MCF 10A (cell line): ENCODE measurements at places on chromosomes 1 and 21. TPM values are rescaled to one million over a fixed set of nuclear protein-coding genes. Genes with fewer than 3 reads are reported as not detected.

GRCh38 chr1:113991467-113991997 lies 12.3 kb downstream of the OLFML3 start:
- H3K36me3 ChIP-seq, result no peaks in the 10 kb centered on the region
- H3K4me3 ChIP-seq, result no peak overlapping the region
- H3K27me3 ChIP-seq, result no peaks in the 10 kb centered on the region
- no peaks in the 10 kb centered on the region for H3K4me1 ChIP-seq

The OLFML3 gene
- 0.20 and 0.30 TPM in 2 replicates for total RNA-seq

DNA sequence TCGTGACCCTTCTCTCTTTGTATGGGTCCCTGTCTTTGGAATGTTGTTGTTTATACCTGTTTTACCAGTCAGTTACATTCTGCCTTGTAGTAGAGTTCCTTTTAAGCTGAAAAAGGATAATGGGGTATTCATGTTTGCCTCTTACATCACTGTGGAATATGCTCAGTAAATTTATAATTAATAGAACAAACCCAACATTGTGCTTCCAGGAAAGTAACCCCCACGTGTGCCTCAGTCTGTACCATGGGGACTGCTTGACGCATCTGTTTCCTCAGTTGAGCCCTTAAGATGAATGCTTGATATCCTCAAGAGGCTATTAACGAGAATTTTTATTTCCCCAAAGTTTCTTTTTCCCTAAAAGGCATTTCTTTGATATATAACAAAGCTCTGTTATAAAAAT lies 73.4 kb downstream of the ST6GALNAC3 start:
- no peaks in the 10 kb centered on the region for H3K36me3 ChIP-seq
- H3K27ac ChIP-seq, result no peak overlapping the region
- DNase-seq, result no peak

DNA sequence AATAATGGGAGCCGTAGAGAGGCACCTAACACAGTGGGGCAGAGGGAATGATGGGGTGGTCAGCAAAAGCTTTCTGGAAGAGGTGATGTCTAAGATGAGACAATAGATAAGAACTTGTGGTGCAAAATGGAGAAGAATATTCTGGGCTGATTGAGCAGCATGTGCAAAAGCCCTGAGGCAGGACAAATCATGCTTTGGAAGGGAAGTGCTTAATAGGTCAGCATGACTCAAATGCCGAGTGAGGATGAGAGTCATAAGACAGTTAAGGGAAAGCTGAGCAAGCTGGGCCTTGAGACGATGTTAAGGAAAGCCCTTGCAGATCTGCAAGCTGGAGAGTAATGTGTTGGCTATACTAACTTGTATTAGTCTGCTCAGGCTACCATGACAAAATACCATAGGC lies 37.3 kb upstream of the ASB17 start:
- peak overlapping the region; percentile 11 for H3K27ac ChIP-seq
- DNase-seq, result peak; percentile 49
- H3K4me3 ChIP-seq, result no peak overlapping the region
- H3K4me1 ChIP-seq, result peaks cover 26% of the 10 kb centered on the region

- no peak overlapping the region for H3K27ac ChIP-seq
- no peaks in the 10 kb centered on the region for H3K36me3 ChIP-seq
- DNase-seq, result no peak
- H3K4me1 ChIP-seq, result peaks cover 11% of the 10 kb centered on the region
- no peaks in the 10 kb centered on the region for H3K27me3 ChIP-seq
Measured at GRCh38 chr1:205247130-205247921, 19.6 kb downstream of the TMCC2 start.

DNA sequence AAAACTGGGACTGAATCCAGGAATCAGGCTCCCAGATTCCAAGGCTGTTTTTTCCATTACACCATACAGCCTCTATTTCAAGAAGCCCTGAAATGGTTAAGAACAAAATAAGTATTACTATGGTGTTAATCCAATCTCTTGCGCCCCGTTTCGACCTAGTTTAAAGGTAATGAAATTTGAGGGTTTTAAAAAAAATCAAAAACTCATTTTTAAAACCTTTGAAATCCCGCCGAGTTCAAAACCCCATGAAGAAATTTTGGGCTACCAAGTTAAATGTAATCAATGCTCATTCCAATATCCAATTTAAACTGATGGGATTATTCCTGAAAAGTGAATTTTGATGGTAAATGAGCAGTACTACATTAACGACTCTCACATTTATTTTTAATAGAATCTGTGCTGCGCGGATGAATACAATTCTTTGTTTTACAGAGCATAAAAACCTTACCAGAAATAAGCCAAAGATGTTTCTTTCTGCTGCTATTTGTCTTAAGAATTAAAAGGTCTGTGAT lies 767 bp upstream of the EGLN1 start:
- peak overlapping the region; percentile 87 for H3K27ac ChIP-seq
- no peaks in the 10 kb centered on the region for H3K36me3 ChIP-seq
- DNase-seq, result no peak
- no peaks in the 10 kb centered on the region for H3K27me3 ChIP-seq
- H3K4me3 ChIP-seq, result peak overlapping the region; percentile 82

- H3K4me3 ChIP-seq, result peak overlapping the region; percentile 56
- H3K4me1 ChIP-seq, result peaks cover 6% of the 10 kb centered on the region
- H3K27ac ChIP-seq, result peak overlapping the region; percentile 2
- H3K36me3 ChIP-seq, result no peaks in the 10 kb centered on the region
- no peak for DNase-seq
Measured at GRCh38 chr1:150151291-150152181, 1.8 kb downstream of the PLEKHO1 start.

- no peaks in the 10 kb centered on the region for H3K27me3 ChIP-seq
- H3K4me1 ChIP-seq, result peaks cover 72% of the 10 kb centered on the region
- peak overlapping the region; percentile 51 for H3K27ac ChIP-seq
Measured at GRCh38 chr1:151984313-151984956, 9.2 kb downstream of the S100A10 start.

DNA sequence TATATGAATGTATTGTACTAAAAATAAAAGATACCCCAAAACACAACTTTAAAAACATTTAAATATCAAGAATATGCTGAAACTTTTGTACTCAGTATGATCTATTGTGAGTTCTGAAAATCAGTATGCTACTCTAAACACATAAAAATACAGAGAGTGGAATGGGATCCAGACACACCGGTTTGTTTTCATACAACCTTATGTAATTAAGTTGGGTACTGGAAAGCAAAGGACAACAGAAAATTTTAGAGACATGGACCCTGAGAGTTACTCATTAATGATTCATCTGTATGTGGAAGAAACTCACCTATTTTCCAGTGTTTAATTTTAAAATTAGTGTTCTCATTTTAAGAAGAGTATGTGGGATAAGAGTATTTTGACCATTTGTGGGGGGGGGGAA lies 927 bp upstream of the CFHR3 start:
- no peak overlapping the region for H3K4me3 ChIP-seq
- no peaks in the 10 kb centered on the region for H3K27me3 ChIP-seq
- no peaks in the 10 kb centered on the region for H3K36me3 ChIP-seq
- DNase-seq, result no peak
- no peak overlapping the region for H3K27ac ChIP-seq

The ACTA1 gene
- total RNA-seq, result 0.42 TPM in 1 of 2 replicates, not detected in the other

The PTPRF gene
- 67.2 and 87.1 TPM in 2 replicates for total RNA-seq

- H3K27ac ChIP-seq, result no peak overlapping the region
- H3K4me3 ChIP-seq, result no peak overlapping the region
- DNase-seq, result no peak
- H3K36me3 ChIP-seq, result no peaks in the 10 kb centered on the region
- no peaks in the 10 kb centered on the region for H3K4me1 ChIP-seq
Measured at GRCh38 chr1:63198871-63199394, 123.4 kb upstream of the FOXD3 start.

DNA sequence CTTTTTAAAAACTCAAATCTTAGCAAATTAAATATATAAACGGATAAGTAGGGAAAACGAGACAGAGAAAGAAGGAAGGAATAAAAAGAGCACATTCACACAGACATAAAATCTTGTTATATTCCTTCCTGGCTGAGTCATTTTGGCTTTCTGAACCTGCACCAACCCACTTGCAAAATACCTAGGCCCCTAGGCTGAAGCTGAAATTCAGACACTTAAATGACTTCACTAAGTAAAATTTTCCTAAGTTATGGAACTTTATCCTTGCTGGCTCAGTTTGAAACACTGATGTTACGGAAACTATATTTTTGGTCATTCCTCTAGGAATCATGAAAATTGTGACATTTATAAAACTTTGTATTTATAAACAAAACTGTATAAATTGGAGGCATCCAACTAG lies 462.8 kb upstream of the NFIA start:
- H3K27ac ChIP-seq, result no peak overlapping the region
- H3K4me3 ChIP-seq, result no peak overlapping the region
- H3K4me1 ChIP-seq, result no peaks in the 10 kb centered on the region
- no peaks in the 10 kb centered on the region for H3K27me3 ChIP-seq
- H3K36me3 ChIP-seq, result no peaks in the 10 kb centered on the region

The IGSF21 gene
- total RNA-seq, result not detected in 2 replicates

DNA sequence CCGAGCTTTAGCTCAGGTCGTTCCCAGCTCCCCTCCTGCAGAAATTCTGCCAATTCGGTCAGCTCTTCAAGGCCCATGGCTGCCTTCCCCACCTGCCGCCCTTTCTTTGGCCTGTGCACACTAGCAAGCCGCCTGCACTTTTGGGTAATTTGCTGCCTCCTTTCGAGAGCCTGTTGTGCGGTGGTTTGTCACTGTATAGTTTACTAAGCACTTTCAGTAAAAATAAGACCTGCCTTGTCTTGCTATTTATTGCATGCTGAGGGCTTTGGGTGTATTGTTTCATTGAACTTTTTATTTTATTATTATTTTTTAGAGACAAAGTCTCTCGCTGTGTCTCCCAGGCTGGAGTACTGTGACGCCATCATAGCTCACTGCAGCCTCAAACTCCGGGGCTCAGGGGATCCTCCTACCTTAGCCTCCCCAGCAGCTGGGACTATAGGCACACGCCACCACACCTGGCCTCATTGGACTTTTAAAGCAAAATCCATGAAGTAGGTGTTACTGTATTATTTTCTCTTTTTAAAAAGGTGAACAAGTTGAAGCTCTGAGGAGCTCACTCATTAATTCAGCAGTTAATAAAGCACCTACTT lies 1.1 kb upstream of the FABP3 start:
- peaks cover 5% of the 10 kb centered on the region for H3K36me3 ChIP-seq
- no peak for DNase-seq
- no peak overlapping the region for H3K4me3 ChIP-seq
- H3K27ac ChIP-seq, result no peak overlapping the region
- no peaks in the 10 kb centered on the region for H3K27me3 ChIP-seq
- H3K4me1 ChIP-seq, result peaks cover 13% of the 10 kb centered on the region

- H3K4me1 ChIP-seq, result no peaks in the 10 kb centered on the region
- no peak for DNase-seq
- H3K27me3 ChIP-seq, result no peaks in the 10 kb centered on the region
- H3K27ac ChIP-seq, result no peak overlapping the region
- no peaks in the 10 kb centered on the region for H3K36me3 ChIP-seq
Measured at GRCh38 chr1:174135211-174135610, 24.1 kb upstream of the RABGAP1L start.
